ENCODE measurements at places on chromosomes 11 and 22.

DNA sequence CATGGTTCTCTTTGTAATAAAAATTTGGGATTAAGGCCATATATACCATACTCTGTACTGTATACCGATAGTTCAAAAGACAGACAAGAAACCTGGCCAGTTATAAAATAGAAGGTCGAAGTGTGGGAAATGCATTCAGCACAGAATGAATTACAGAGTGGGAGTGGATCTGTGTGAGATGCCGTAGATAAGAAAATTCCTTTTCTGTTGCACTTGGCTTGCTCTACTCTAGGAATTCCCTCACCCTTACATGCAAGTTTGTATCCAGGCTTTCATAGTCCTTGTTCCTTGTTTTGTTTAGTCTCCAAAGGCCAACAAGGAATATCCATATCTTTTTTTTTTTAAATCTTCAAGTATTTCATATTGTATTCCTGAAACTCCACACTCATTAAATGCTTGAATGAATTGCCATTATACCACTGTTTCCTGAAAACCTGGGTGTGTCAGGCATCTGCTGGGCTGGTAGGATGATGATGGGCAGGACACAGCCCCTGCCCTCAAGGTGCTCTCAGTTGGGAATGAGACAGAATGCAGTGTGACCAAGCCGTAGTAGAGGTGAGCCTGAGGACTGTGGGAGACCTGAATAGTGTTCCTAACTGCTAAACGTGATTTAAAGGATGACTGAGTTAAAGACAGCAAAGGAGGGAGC, 53.5 kb downstream of the TEAD1 start:
- DNase-seq, result no peak

DNA sequence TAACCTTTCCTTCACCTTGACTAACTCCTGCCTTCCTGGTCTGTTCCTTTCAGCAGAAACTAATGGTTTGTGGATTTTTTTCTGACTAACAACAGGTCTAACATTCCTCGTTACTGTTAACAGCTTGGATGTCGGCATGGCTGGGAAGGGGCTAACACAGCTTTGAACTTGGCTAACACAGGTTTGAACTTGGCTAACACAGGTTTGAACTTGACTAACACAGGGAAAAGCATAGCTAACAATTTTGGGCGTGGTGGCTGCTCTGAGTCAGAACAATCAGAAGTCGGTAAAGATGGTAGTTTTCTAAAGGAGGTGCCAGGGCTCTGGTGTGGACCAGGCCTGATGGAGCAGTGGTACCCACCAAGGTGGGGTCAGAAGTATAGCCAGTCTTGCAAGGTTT, 16.1 kb downstream of the MIAT start:
- DNase-seq, result peak; percentile 98

DNA sequence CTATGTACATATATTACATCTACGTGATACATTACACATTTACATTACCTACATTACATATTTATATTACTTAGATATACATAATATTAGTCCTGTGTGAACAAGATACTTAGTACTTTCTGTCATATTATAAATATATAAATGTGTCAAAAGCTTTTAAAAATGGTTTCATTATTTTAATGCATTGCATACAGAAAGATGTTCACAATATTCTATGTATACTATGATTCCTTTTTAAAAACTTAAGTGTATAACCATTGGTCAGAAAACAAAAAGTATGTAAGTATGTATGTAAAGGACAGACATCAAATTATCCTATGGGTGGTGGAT, 647 bp upstream of the ZW10 start:
- no peak for DNase-seq

- DNase-seq, result peak; percentile 81
Observed at GRCh38 chr11:62664405-62665074, 470 bp downstream of the C11orf98 start.

- no peak for DNase-seq
Observed at GRCh38 chr22:50008151-50009040, 4.2 kb downstream of the IL17REL start.

DNA sequence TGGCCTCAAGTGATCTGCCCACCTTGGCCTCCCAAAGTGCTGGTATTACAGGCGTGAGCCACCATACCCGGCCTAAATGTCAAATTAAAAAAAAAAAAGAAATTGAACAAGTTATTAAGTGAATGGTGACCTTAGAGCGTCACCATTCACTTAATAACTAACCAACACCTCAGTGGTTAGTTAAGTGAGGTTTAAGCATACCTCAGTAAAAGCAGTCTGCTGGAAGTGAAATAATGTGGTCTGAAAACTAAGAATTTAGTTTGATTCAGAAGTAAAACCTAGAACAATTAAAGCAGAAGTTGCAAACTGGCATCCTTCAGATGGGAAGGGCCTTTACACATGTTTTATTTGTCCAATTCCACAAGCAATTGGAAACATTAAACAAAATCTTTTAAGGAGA, 71.5 kb downstream of the FCHSD2 start:
- DNase-seq, result no peak

DNA sequence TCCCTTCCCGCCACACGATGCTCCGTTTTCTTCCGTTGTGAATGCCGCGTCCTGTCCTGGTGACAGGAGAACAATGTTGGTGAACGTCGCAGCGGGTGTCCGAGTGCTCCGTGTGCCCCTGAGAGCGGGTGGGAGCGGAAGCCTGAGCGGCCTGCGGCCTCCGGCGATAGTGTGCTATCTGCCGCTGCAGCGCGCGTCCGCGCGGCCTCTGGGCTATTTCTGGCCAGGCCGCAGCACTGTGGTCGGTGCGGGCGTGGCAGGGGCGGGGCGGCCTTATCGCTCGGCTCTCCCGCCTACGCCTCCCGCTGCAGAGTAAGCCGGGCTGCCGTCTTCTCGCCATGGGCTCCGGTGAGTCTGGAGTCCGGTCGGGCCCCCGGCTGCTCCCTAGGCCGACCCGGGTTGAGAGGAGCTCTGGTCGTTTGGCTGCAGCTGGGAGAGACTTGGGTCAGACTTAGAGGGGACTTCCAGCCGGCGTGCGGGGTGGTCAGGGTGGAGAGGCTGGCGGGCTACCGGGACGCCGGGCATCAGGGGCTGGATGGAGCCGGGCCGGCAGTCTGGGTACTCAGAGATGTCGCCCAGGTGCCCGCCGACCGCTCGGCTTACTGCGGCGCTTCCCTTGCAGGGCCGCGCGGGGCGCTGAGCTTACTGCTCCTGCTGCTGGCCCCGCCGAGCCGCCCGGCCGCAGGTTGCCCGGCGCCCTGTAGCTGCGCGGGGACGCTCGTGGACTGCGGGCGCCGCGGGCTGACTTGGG, at the start of gene GP1BB:
Gene GP1BB, plus strand, starts transcription at position 308 of the 751 bp plus-strand sequence. Its CDS starts 31 bp downstream, at position 339.
- DNase-seq, result peak; percentile 15

DNA sequence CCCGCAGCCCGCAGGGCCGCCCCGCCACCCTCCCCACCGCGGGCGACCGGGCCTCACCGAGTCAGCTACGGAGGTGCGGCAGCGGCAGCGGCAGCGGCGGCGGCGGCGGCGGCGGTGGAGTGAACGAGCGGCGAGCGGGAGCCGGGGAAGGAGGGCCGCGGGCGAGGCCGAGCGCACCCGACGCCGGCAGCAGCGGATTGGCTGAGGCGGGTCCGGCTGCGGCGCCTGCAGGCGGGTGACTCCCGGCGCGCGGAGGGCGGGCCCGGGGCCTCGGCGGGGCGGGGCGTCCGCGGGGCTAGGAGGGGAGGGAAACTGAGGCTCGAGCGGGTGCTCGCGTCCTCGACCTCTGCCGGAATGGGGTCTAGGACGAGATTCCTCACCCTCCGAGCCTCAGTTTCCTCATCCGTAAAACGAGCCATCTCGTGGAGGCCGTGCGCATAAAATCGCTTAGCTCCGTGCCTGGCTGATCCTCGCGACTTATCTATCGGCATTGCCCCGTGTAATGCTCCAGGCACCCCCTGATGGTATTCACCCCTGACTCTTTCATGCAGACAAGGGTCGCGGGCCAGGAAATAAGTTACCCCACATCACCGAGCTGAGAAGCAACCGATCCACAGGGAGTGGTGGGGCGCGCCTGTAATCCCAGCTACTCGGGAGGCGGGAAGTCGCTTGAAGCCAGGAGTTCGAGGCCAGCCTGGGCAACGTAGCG, at the start of gene CPT1A:
Gene CPT1A, minus strand, starts transcription at position 199 of the 709 bp plus-strand sequence. CDS start 26,442 bp downstream, outside the sequence.
- DNase-seq, result peak; percentile 79

- peak; percentile 98 for DNase-seq
Observed at GRCh38 chr11:12189543-12190235, 79.3 kb downstream of the MICAL2 start.

- no peak for DNase-seq
Observed at GRCh38 chr11:61912991-61913698, 4.2 kb downstream of the RAB3IL1 start.

GRCh38 chr11:106231591-106231990, 154.1 kb downstream of the AASDHPPT start:
- DNase-seq, result no peak

- DNase-seq, result peak; percentile 54
Observed at GRCh38 chr11:133134314-133135173, 397.8 kb downstream of the OPCML start.

- peak; percentile 70 for DNase-seq
Observed at GRCh38 chr11:109426442-109427240, 4.7 kb downstream of the C11orf87 start.

DNA sequence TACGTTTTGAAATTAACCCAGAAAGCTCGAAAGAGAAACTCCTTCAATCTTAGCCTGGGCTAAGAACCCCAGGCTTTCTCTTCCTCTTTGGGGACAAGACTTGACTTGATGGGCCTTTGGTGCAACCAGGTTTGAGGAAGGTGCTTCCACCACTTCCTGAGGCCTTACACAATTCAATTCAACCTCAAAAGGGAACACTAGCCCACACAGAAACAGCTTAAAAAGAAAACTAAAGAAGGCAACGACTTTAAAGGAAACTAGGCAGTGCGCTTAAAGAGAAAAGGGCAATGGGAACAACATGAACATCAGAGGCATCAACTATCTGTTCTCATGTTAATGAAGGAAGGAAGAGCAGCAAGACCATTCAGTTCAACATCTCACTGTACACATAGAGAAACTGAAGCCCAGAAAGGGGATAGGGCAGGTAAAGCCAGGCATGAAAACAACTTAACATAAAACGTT, 24.8 kb downstream of the PAK1 start:
- DNase-seq, result peak; percentile 17

Data from epithelial cell of esophagus (primary cell).